ENCODE measurements at places on chromosomes 12 and 14.

- DNase-seq = no peak
These were observed 2.2 kb upstream of the KLRG1 start for GRCh38 chr12:8987163-8987562.

- DNase-seq = no peak
These were observed 26.3 kb upstream of the FOS start for GRCh38 chr14:75252254-75252837.

DNA sequence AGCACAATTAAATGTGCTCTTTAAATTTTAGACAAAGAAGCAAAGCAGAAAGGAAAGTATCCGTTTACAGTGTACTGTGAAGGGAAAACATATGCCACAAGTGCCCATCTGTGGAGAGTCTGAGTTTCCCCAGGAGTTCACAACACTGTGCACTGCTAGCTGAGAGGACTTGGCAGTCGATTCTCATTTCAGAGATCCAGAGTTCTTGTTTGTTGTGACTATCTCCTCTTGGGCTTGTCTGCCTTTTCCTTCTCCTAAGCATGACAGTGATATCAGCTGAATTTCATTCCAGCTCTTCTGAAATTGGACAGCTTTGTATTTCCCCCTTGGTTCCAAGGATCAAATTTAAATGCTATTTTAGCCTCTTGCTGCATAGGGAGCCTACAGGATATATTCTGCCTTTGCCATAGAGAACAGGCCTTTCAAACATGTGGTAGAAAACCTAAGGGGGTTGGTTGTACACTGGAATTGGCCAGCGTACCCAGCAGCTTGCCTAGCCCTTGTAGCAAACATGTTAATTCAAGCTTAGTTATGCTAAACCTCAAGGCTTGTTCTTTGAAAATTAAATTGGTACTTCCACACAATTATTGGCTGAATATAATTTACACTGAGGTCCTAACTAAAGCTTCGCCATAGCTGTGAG lies 259.2 kb upstream of the NOVA1 start:
- DNase-seq = no peak

GRCh38 chr14:84375235-84375634 lies 1154.7 kb upstream of the FLRT2 start:
- no peak for DNase-seq

GRCh38 chr12:85155791-85156190 lies 119.6 kb downstream of the LRRIQ1 start:
- no peak for DNase-seq

- no peak for DNase-seq
These were observed 880 bp downstream of the PNMA1 start for GRCh38 chr14:73713206-73713802.

GRCh38 chr14:102826161-102826560 lies 48.9 kb downstream of the TRAF3 start:
- DNase-seq = no peak

- no peak for DNase-seq
These were observed 4.4 kb downstream of the CEBPE start for GRCh38 chr14:23114669-23115038.

DNA sequence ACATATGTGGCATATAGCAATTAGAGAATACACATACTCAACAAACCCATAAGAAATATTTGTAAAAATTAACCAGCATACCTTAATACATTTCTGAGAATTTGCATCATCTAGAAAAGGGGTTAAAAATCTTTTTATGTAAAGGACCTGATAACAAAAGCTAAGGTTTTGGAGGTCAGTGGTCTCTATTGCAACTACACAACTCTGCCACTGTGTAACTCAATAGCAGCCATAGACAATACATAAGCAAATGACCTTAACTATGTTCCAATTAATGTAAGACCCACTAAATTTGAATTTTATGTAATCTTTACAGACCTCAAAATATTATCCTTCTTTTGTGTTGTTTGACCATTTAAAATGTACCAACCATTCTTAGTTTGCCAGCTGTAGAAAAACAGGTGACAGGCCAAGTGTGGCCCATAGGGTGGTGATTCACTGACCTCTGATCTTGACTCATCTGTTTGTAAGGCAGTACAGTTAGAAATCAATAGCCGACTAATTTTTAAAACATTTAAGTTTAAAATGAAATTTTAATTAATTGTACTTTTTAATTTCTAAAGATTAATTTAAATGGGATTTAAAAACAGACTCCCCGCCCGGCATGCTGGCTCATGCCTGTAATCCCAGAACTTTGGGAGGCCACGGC lies 7.4 kb upstream of the EPS8 start:
- DNase-seq = no peak

GRCh38 chr12:118694128-118694775 lies 287.1 kb upstream of the SRRM4 start:
- no peak for DNase-seq

GRCh38 chr12:42192258-42192657 lies 45.8 kb downstream of the YAF2 start:
- no peak for DNase-seq

GRCh38 chr14:56194042-56194441 lies 75.8 kb downstream of the PELI2 start:
- no peak for DNase-seq

- no peak for DNase-seq
These were observed 2.3 kb downstream of the DGKA start for GRCh38 chr12:55933169-55933798.

Data from hepatic stellate cell (primary cell).